Midbrain (tissue), 1 donor: ENCODE measurements at places on chromosomes 4 and X.

DNA sequence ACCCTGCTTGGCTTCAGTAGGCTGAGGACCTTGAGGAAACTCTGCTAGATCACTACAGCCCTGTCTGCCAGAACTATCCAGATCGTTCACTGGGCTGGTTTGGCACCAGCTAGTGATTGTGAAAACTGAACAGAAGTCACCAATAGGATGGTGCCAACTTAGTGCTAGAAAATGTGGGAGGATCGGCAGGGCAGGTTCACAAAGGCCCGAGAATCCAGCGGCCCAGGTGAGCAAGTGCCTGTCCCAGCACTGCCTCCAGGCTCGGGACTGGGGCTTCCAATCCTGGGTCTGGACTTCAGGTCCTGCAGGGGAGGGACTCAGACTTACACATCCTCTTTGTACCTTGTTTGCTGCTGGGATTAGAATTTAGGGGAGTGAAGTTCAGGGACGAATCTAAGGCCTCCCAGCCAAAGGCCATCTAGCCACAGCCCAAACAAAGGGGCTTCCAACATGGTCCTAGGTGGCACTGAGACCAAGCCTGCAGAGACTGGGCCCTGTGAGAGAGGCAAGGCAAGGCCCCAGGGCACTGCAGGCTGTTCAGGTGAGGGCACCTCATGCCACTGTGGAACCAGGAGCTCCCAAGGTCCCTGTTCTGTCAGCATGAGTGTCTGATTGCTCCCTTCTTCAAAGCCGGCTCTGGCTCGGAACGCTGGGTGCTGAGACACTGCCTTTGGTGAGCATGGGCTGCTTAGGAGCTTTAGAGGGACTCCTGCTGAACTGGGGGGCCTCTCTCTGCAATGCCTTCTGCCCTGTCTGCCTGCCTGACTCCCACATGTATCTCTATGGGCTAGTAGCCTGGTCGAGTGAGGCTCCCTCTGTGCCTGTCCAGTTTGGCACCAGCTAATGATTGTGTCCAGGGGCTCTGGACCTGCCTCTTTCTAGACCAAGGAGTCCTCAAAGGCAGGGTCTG, 20.7 kb upstream of the ZNF185 start:
- DNase-seq = no peak

DNA sequence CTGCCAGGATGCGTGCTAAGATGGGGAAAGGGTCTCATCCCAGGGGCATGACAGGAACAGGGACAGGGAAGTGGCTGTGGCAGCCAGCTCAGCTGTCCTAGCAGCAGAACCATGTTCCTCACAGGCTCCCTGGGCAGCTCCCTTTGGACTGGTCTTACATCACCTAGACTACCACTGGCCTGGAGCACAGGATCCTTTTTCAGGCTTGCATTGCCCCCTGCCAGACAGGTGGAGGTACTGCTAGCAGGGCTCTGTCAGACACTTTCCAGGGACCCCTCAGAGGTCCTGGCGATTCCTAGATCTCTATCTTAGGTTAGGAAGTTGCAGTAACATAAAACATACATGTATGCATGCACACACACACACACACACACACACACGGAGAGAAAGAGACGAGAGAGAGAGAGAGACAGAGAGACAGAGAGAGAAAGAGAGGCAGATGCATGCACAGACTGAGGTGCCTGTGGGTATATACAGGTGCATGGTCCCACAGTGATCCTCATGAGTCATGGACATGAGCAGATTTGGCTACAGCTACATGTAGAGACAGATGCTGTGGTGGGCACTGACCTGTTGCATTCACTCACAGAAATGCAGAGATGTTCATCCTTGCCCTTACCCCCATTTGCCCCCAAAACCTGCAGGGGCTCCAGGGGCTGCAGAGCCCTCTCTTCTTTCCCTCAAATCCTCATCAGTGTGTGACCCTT, 63.6 kb downstream of the STARD8 start:
- DNase-seq = no peak

GRCh38 chr4:137655302-137655701, 123.0 kb upstream of the PCDH18 start:
- no peak for DNase-seq

GRCh38 chr4:153153339-153153871, 50.8 kb upstream of the TRIM2 start:
- DNase-seq = peak; percentile 66

DNA sequence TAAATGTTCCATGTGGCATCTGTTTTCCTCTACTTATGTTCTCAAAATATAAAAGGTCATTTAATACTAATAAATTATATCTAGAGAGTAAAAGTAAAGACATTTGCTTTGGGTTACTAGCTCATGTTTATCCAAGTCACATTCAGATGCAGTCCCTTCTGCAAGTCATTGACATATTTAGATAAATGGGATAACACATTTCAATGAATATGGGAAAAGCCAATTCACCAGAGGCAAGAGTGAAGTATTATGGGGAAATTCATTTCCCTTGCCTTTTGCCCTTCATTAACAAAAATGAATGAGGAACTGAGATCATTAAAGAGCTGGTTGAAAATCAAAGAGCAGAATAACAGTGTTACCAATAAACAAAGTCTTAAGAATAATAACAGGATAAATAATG, 306.2 kb upstream of the FSTL5 start:
- no peak for DNase-seq

DNA sequence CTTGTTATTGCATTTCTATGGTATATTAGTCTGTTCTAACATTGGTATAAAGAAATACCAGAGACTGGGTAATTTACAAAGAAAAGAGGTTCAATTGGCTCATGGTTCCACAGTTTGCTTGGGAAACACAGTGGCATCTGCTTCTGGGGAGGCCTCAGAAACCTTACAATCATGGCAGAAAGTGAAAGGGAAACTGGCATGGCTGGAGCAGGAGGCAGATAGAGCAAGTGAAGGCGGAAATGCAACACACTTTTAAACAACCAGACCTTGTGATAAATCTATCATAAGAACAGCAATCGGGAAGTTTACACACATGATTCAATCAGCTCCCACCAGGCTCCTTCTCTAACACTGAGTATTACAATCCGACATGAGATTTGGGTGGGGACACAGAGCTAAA, 346.6 kb upstream of the GNPDA2 start:
- no peak for DNase-seq

GRCh38 chr4:7247521-7247920, 55.2 kb downstream of the SORCS2 start:
- no peak for DNase-seq

DNA sequence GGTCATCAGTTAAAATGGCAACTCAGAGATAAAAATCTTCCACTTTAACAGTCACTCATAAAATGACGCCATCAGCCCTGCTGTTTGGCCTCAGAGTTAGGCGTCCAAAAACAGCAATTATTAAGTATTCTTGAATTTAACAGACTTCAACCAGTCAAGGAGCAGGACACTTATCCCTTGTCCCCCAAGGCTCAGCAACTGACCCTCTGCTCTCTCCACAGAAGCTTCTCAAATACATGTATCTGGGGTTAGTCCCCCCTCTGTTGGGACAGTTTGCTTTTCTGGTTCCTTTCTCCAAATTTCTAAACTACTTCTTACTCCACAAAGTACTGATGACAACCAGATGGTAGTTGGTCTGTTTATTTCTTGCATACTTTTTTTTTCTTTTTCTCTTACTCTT, 54.4 kb downstream of the SOD3 start:
- no peak for DNase-seq

DNA sequence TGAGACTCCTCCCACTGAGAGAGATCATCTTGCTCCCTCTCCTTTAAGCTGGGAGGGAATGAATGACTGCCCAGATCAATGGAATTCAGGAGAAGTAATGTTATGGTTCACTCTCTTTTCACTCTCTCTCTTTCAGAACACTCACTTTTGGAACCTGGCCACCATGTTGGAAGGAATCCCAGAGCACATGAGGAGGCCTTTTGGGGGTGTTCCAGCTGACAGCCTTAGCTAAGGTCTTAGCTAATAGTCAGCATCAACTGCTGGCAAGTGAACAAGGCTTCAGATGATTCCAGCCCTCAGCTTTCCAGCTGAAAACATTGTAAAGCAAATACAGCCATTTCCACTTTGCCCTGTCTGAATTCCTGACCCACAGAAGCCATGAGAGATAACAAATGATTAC, 124.0 kb upstream of the CLNK start:
- DNase-seq = peak; percentile 82

DNA sequence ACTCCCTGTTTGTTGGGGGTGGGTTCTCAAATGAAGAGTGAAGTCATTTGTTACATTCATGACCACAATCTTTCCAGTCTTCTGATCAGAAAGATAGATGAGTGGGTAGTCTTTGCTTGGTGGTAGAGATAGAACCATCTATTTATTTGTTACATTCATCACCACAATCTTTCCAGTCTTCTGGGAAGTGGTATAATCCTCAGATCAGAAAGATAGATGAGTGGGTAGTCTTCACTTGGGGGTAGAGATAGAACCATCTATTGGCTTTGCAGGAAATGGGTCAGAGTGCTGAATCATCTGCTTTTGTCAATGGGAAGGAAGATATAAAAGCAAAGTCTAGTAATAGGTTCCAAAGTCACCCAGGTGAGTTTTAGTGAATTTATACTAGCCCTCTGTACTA, 64.2 kb upstream of the EPGN start:
- no peak for DNase-seq

GRCh38 chr4:2937146-2937857, 25.9 kb downstream of the NOP14 start:
- no peak for DNase-seq

DNA sequence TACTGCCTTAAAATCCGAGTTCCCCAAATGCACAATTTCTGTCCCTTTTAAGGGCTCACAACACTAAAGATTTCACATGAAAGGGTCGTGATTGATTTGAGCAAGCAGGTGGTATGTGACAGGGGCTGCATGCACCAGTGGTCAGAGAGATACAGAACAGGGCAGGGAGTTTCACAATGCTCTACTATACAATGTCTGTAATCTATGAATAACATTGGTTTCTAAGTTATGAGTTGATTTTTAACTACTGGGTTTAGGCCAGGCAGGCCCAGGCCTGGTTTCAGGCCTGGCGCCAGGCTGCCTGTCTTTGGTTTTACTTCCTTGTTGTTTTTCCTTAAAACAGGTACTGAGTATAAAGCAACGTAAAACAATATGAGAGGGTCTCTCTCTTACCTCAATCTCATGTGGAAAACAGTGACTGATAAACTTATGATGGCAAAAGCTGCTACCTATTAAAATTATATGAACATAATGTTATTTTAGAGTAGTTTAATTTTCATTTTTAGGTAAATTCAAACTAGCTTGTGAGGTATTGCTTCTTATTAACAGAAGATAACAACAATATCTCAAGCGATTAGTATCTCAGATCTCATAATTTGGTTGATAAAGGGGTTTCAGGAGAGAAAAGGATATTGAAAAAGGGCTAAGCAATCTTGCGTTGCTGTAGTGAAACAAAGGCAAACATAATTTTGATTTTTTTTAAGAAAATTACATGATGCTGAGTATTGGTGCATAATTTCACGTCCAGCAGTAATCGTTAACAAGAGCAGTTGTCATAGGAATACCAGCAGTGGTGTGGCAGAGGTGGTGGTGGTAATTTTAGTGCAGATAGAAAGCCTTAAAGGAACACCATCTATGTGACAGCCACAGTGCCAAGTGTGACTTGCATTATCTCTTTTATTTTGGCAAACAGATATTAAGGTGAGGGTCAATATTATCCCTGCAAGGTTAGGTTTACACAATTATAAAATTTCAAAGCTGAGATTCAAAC, 944.4 kb upstream of the GRID2 start:
- DNase-seq = no peak

GRCh38 chr4:120977435-120977997, 55.0 kb upstream of the PRDM5 start:
- no peak for DNase-seq

- DNase-seq = peak; percentile 90
Observed at GRCh38 chr4:138870737-138871554, 144.6 kb upstream of the NOCT start.

DNA sequence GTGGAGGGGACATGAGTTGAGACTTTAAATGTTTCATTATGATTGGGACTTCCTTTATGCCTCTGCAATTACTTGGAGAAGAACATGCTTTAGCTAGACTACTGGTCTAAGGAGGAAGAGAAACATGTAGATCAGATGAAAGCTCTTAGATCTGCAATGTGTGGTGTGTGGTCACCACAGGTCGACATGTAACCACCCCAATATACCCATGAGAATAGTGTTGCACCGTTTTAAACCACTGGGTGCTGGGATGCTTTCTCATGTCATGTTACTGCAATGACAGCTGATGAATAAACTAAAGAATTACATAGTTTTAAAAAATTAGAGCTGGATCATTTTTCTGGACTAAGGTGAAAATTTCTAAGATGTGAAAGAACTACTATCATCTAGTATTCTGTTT, 1039.7 kb downstream of the RAPGEF2 start:
- DNase-seq = no peak

DNA sequence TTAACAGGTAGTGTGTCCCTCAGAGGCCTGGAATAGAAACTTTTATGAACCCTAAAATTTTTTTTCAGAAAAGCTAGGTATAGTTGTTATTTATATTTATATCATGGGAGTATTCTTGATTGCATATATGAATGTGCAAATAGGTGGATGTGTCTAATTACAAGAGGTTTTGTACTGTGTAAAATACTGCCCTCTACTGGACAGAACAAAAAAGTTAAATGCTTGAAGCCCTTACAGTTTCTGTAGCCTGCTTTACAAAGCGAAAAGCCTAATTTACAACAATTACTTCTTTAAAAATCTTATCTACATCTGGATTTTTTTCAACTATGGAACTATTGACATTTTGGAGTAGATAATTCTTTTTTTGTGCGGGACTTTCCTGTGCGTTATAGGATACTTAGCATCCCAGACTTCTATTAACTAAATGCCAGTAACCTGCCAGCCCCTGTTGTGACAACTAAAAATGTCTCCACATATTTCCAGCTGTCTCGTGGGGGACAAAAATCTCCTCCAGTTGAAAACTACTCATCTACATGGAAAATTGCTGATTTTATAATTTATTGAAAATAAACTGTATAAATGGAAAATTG, 35.1 kb downstream of the ENPEP start:
- peak; percentile 71 for DNase-seq

DNA sequence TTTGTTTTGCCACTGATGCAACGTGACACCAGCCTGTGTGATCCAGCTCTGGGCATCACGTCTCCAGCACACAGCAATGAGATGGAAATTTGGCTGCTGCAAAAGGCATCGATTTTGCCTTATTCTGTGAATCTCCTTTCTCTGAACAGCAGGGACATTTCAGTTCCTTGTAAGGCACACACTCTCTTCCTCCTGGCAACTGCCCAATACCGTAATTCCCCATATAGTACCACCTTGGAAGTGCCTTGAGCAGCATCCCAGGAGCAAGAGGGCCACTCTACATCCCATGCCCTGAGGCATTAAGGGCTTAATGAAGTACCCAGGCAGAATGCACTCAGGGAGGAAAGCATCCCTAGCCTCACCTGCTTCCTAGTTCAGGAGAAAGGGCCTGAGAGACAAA, 10.5 kb upstream of the MAMLD1 start:
- peak; percentile 3 for DNase-seq

- no peak for DNase-seq
Observed at GRCh38 chr4:102780476-102781144, 19.8 kb upstream of the MANBA start.

GRCh38 chr4:85910985-85911384, 436.0 kb downstream of the ARHGAP24 start:
- no peak for DNase-seq
